ENCODE measurements at places on chromosomes 5 and 9.

GRCh38 chr9:132547436-132547835 lies 35.0 kb upstream of the BARHL1 start:
- no peak for DNase-seq

DNA sequence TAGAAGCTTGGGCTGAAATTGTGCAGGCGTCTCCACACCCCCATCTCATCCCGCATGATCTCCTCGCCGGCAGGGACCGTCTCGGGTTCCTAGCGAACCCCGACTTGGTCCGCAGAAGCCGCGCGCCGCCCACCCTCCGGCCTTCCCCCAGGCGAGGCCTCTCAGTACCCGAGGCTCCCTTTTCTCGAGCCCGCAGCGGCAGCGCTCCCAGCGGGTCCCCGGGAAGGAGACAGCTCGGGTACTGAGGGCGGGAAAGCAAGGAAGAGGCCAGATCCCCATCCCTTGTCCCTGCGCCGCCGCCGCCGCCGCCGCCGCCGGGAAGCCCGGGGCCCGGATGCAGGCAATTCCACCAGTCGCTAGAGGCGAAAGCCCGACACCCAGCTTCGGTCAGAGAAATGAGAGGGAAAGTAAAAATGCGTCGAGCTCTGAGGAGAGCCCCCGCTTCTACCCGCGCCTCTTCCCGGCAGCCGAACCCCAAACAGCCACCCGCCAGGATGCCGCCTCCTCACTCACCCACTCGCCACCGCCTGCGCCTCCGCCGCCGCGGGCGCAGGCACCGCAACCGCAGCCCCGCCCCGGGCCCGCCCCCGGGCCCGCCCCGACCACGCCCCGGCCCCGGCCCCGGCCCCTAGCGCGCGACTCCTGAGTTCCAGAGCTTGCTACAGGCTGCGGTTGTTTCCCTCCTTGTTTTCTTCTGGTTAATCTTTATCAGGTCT lies at the start of gene C9orf72:
TSS of gene C9orf72 (minus strand) at position 564 of the 716 bp plus-strand sequence. CDS start 6,361 bp downstream, outside the sequence.
- DNase-seq: peak; percentile 89

GRCh38 chr5:73297430-73297829 lies 124.4 kb downstream of the TMEM174 start:
- DNase-seq: no peak

DNA sequence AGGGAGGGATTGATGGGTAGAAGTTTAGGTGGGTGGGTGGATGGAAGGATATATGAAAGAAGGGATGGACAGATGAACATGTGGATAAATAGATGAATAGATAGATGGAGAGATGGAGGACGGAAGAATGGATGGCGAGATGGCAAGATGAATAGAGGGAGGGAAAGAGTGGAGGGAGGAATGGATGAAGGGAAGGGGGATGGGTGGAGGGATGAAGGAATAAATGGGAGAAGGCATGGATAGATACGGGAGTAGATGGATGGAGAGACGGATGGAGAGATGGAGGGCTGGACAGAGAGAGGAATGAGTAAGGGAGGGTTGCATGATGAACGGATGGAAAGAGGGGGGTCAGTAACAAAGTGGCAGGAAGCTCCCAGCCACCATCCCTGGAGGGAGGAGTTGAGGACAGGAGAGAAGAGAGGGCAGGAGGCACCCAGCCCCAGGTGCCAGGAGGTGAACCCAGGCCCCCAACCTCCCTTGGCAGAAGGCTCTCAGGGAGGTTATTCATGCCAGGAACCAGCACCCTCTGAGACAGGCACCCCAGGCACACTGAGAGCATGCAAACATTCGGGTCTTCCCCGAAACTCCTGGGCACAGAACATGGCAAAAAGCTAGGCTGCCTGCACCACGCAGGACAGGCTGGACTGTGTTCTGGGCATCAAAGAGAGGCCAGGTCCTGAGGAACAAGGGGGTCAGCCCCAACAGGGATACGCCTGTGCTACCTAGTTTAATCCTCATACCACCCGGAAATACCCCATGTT lies 9.1 kb downstream of the SARDH start:
- DNase-seq: no peak

DNA sequence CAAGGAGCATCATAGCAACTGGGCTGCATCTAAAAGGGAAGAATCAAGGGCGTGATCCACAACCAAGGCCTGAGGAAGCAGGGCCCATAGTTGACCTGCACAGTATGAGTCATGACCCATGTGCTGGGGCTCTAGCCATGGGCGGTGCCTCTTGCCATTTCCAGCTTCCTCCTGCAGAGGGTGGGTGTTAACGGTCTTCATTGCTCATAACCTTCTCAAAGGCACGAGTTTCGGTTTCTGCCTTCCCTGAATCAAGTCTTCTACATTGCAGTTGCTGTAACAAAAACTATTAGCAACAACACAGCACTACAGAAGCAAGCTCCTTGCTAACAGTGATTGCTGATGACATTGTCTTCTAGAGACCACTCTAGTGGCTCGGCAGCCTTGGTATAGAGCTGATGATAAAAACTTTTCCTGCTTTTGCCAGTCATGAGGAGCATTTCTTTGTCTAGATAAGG lies 66.9 kb downstream of the CTSL start:
- peak; percentile 99 for DNase-seq

- no peak for DNase-seq
Observed at GRCh38 chr5:17229313-17229712, 11.9 kb downstream of the BASP1 start.
